NCI-H345 (cell line): ENCODE measurements at places on chromosomes 4 and X.

DNA sequence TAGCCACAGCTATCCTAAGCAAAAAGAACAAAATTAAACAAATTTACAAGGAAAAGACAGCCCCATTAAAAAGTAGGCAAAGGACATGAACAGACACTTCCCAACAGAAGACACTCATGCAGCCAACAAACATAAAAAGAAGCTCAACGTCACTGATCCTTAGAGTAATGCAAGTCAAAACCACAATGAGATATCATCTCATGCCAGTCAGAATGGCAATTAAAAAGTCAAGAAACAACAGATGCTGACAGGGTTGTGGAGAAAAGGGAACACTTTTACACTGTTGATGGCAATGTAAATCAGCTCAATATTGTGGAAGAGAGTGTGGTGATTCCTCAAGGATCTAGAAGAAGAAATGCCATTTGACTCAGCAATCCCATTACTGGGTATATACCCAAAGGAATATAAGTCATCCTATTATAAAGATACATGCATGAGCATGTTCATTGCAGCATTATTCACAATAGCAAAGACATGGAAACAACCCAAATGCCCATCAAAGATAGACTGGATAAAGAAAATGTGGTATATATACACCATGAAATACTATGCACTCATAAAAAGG is 163.0 kb upstream of the TET2 start:
- DNase-seq: no peak

DNA sequence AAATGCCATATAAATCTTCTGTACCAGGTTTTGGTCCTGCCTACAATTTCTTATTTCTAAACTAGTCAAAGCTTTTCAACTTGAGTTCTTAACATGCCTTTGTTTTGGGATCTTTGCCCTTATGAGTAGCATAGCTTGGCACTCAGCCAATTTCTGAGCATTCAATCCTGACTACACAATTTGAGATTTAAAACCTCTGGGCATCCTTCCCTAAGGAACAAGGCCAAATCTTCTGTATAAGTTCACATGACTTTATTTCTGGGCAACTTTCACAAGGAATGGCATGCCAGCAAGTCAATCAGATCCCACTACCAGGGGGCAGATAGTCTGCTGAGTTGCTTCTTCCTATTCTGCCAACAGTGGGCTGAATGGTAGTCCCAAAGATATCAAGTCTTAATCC is 254.2 kb downstream of the ADAMTS3 start:
- DNase-seq: peak; percentile 15

GRCh38 chr4:57550198-57550597 is 440.0 kb upstream of the IGFBP7 start:
- no peak for DNase-seq

DNA sequence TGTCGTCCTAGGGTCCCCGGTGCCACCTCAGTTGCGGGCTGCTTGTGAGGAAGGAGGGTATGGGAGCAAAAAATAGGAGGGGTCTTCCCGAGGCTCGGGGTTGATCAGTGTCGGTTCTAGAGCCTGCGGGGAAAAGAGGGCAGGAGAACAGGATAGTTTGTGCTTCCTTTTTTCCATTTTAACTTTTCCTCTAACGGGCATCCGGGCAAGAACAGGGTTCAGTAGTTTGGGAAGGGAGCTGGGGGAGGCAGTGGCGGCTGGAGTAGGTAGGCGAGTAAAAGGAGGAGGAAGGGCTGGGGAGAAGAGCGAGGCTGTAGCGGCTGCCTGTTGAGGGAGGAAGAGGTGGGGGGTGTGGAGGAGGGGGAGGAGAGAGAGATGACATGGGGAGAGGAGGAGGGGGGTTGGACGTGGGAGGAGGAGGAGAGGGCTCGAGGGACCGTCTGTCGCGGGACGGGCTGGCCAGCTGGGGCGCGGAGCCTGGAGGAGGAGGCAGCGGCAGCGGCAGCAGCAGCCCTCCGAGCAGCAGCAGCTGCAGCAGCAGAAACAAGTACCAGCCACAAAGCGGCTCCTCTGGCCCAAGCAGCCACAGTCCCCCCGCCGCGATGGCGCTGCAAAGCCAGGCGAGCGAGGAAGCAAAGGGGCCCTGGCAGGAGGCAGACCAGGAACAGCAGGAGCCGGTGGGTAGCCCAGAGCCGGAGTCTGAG is at the start of gene SLC16A2:
SLC16A2 (plus strand) TSS at position 458 of the 704 bp plus-strand sequence; CDS start at position 603, 145 bp downstream.
- DNase-seq: peak; percentile 47

GRCh38 chr4:40046311-40046980 is 10.2 kb upstream of the N4BP2 start:
- peak; percentile 11 for DNase-seq

- no peak for DNase-seq
These were observed 89.3 kb upstream of the KLF3 start for GRCh38 chr4:38574559-38575333.

- no peak for DNase-seq
These were observed 47.3 kb downstream of the STIM2 start for GRCh38 chr4:26907731-26908599.

DNA sequence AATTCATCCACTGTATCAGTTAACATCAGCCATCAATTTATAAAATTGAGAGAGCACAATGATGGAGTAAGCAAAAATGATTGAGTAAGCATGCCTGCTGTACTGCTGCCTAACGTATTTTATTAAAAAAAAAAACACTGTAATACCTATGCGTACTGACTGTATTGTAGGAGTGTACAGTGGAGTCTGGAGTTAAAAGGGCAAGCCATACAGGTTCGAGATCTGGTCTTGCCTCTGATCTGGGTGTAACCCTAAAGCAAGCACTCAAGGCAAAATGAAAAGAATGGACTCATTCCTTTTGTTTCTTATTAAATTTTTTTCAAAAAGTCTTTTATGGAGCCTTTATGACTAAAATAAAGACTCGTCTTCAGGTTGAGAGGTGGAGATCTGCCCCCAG is 894.2 kb upstream of the INTU start:
- no peak for DNase-seq

- DNase-seq: no peak
These were observed 3.7 kb downstream of the LIMCH1 start for GRCh38 chr4:41541687-41542094.

- no peak for DNase-seq
These were observed 170.1 kb downstream of the SHROOM3 start for GRCh38 chr4:76605099-76605563.

GRCh38 chr4:140839888-140840790 is 84.0 kb upstream of the TBC1D9 start:
- DNase-seq: no peak

GRCh38 chr4:80139671-80140070 is 57.6 kb upstream of the PRDM8 start:
- no peak for DNase-seq

GRCh38 chr4:164779811-164780216 is 25.9 kb downstream of the SMIM31 start:
- DNase-seq: peak; percentile 9

DNA sequence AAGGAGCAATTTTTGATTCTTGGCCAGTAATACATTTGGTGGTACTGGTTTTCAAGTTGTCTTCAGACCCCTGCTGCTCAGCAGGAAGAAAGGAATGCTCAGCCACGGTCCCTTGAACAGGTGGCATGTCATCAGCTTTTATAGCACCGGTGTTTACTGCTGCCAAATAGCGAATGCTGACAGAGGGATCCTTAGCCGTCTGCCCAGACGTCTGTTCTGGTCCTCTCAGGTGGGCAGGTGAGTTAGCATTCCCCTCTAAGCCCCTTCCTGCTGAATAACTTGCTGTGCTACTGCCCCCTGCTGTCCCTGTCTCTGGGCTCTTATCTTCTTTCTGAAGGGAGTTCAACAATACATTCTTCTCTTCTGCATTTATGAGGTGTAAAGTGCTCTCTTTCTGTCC is 28.4 kb downstream of the BOD1L1 start:
- no peak for DNase-seq

DNA sequence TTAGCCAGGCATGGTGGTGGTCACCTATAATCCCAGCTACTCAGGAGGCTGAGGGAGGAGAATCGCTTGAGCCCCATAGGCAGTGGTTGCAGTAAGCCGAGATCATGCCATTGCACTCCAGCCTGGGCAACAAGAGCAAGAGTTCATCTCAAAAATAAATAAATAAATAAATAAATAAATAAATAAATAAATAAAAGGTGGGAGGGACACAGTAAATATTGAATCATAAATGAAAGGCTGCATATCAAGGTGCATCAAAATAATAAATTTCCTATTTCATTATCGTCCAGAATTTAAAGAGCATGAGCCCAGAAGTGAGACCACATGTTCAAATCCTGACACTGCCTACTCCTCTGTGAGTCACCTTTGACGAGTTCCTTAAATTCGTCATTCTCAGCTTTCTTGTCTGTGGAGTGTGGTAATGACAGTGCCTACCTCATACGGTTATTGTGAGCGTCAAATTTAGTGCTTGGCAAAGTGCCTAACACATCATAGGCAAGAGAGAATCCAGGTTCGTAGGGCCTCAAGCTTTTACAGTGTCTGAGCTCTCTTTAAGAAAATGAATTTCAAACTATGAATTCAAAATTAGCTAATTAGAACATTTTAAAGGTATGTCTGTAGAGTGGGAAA is 49.9 kb downstream of the IL15 start:
- peak; percentile 19 for DNase-seq

GRCh38 chr4:138178566-138178965 is 63.6 kb downstream of the SLC7A11 start:
- DNase-seq: no peak
